ENCODE measurements at places on chromosomes 11 and 22. TPM values are rescaled to one million over a fixed set of nuclear protein-coding genes. Genes with fewer than 3 reads are reported as not detected.

The NCAPH2 gene
- 53.3 TPM for total RNA-seq

The SLC15A3 gene
- 5.8 TPM for total RNA-seq

DNA sequence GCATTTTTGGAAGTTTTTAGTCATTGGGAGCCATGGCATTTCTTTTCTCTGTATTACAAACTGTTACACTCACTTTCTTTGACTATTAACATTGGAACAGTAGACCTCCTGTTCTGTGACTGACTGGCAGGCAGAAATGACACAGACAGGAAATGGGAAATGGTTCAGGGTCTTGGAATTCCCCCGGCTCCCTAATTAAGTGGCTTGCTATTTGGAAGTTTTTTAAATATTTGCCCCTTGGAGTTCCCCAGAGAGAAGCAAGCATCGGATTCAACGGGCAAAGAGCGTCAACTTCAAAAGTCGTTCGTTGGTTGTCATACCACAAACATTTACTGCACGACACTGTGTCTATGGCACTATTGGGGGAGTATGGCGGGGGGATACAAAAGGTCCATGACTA lies 1.1 kb upstream of the BIRC2 start:
- DNase-seq: peak; percentile 84

DNA sequence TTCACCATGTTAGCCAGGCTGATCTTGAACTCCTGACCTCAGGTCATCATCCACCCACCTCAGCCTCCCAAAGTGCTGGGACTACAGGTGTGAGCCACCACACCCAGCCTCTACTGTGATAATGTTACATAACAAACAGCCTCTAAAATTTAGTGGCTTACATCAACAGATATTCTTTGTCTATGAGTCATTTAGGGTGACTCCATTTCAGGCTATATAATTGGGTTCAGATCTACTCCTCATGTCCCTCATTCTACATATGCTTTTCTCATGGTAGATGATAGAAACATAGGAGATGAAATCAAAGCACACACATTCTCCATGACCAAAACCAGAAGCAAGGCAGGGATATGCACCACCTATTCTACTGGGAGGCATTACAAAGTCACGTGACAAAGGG lies 72.7 kb downstream of the SIK2 start:
- peak; percentile 20 for DNase-seq

DNA sequence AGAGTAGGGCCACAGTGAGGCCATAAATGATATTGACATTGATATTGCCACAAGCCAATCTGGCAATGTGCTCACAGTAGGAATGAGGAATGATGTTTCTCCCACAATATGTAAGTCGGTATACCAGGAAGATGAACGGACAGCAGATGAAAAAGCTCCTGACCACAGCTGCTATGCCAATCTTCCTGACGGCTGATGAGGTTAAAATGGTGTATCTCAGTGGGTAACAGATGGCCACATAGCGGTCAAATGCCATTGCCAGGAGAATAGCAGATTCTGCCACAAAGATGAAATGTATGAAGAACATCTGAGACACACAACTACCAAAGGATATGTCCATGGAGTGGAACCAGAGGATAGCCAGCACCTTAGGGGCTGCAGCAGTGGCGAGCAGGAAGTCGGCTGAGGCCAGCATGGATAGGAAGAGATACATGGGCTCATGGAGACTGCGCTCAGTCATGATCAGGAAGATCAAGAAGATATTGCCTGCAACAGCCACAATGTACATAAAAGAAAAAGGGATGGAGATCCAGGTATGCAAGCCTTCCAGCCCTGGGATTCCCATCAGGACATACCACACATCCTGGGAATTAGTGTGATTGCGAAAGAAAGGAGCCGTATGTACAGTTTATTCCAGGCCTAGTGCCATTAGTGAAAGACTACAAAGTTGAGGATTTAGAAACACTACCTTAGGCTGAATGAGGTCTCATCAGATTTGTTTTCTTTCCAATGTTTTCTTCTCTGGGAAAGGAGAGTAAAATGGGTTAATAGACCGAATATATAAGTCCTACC lies 22.2 kb downstream of the OR51V1 start:
- no peak for DNase-seq

The LMNTD2 gene
- total RNA-seq: 0.24 TPM

- no peak for DNase-seq
These were observed 1457.0 kb downstream of the BRD1 start for GRCh38 chr22:48370508-48371325.

The CCDC88B gene
- total RNA-seq: 2.8 TPM

The FGF19 gene
- total RNA-seq: not detected

The ADM gene
- total RNA-seq: 102 TPM

The OR51B2 gene
- 0.36 TPM for total RNA-seq

- DNase-seq: no peak
These were observed 399.6 kb downstream of the TMEM135 start for GRCh38 chr11:87437133-87437843.

- no peak for DNase-seq
These were observed 62.5 kb upstream of the RRM1 start for GRCh38 chr11:4032097-4032496.

The ARHGAP8 gene
- not detected for total RNA-seq

The NUP50 gene
- total RNA-seq: 38.1 TPM

The PRAME gene
- total RNA-seq: 62.6 TPM

- DNase-seq: no peak
These were observed 241.2 kb downstream of the FAM76B start for GRCh38 chr11:95548416-95548815.

DNA sequence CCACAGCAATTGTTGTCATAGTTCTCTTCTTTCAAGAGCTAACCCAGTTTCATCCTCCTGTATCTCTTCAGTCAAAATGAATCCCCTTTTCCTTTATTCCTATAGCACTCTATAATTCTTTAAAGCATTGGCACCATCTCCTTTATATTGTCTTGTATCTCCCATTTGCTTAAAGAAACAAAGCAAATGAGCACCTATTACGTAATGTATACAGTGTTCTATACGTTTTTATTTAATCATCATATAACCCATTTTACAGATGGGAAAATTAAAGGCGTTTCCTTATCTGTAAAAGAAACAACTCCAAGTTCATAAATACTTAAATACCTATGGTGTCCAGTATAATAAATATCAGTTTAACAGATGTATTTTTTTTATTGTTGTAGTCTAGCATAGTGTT lies 6.4 kb upstream of the REXO2 start:
- DNase-seq: no peak

- peak; percentile 12 for DNase-seq
These were observed 276.9 kb downstream of the KIRREL3 start for GRCh38 chr11:126723665-126724045.

GRCh38 chr11:44632466-44633123 lies 67.1 kb downstream of the CD82 start:
- DNase-seq: peak; percentile 50

- DNase-seq: no peak
These were observed 17.2 kb upstream of the BMAL1 start for GRCh38 chr11:13260201-13260962.

GRCh38 chr11:118929501-118930093 lies 3.9 kb upstream of the BCL9L start:
- DNase-seq: peak; percentile 84

DNA sequence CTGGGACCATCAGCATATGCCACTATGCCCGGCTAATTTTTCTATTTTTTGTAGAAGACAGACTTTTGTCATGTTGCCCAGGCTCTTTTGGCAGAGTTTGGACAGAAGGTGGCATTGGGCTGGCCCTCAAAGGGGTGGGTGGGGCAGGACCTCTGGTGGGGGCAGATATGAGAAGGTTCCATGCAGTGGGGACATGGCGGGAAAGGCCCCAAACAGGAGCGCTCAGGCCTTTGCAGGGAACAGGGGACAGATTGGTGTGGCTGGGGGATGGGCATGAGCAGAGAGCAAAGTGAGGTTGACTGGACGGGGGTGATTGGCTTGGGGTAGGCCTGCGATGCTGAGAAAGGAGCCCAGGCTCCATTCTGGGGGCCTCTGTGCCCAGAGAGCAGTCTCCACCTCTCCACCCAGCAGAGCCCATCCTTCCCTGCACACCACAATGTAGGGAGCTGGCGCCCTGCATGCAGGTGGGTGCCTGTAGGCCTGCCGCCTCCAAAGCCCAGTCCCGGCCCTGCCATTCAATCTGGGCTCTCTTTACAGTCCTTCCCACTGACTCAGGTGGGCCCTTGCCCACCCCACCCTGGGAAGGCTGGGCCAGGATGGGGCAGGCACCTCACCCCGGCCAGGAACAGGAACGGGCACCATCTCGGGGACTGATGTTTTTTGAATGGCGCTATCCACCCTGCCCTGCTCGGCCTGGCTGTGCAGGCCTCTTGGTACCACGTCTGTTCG lies 98.7 kb downstream of the MORC2 start:
- no peak for DNase-seq

- DNase-seq: no peak
These were observed 184.4 kb upstream of the NCAM1 start for GRCh38 chr11:112776834-112777233.

The XKR3 gene
- total RNA-seq: not detected

GRCh38 chr11:35042913-35043312 lies 96.1 kb upstream of the CD44 start:
- DNase-seq: no peak

GRCh38 chr11:70019576-70020011 lies 58.5 kb upstream of the ANO1 start:
- no peak for DNase-seq

DNA sequence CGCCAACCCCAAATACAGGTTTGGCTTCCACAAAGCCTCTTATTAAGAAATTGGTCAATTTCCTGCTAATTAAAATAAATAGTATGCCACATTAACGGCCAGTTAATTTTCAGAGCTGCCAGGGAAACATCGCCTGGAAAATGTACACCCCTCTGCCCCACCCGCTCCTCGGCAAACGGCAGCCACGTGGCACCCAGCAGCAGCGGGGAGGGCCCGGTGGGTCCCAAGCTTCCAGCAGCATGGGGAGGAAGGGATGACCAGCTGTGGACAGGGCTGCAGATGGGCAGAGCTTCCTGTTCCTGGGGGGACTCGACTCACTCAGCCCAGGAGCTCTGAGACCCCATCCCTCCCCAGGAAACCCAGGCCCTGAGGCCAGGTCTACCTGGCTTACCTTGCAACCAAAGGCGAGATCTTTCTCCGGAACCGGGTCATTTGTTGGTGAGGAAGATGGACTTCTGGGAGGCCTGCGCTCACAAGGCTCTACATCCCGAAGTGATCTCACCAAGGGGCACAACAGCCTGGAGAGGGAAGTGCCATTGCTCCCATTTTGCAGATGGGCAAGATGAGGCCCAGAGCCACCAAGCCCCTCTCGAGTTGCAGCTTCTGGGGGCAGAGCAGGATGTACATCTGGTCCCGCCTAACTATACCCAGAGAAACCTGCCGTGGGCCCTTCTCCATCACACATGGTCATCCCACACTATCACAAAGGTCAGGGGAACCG lies 68.3 kb downstream of the IGLL1 start:
- no peak for DNase-seq

The CRYBB2 gene
- not detected for total RNA-seq

DNA sequence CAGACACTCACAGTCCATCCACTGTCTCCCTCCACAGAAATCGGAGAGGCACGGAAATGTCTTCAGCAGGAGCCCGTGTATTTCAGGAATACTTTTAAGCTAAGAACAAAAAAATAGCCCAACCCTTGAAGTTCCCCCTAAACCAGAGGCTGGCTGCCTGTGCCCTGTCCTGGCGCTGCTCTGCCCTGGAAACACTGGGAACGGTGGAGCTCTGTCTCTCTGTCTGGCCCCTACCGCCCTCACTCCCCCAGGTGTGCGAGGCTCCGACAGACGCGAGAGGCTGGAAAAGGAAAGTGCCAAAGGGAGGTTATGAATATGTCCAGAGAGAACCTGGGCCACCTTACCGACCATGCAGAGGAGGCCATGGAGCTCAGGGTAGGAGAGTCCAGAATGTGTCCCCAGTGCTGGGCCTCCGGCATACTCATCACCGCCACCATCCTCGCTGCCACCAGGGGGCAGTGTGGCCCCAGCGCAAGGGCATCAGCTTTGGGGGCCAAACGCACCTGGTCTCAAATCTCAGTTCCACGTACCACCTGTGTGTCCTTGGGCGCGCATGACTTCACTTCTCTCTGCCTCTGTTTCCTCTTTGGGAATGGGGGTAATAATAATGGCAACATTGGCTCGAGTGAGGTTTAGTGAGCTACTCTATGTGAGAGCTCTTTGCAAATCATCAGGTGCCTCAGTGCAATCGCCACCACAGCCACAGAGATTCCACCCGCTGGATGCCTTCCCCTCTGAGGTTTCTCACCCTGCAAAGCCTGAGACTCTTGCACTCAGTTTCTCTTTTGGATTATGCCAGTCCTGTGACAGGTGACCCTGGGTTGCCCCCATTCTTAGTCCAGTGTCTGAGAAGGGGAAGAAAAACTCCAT lies 10.4 kb upstream of the SLCO2B1 start:
- peak; percentile 16 for DNase-seq

The TMPRSS6 gene
- not detected for total RNA-seq

GRCh38 chr11:90493379-90493778 lies 270.5 kb upstream of the CHORDC1 start:
- DNase-seq: no peak

The OR52H1 gene
- not detected for total RNA-seq

- no peak for DNase-seq
These were observed 34.4 kb upstream of the CALCB start for GRCh38 chr11:15038963-15039362.

DNA sequence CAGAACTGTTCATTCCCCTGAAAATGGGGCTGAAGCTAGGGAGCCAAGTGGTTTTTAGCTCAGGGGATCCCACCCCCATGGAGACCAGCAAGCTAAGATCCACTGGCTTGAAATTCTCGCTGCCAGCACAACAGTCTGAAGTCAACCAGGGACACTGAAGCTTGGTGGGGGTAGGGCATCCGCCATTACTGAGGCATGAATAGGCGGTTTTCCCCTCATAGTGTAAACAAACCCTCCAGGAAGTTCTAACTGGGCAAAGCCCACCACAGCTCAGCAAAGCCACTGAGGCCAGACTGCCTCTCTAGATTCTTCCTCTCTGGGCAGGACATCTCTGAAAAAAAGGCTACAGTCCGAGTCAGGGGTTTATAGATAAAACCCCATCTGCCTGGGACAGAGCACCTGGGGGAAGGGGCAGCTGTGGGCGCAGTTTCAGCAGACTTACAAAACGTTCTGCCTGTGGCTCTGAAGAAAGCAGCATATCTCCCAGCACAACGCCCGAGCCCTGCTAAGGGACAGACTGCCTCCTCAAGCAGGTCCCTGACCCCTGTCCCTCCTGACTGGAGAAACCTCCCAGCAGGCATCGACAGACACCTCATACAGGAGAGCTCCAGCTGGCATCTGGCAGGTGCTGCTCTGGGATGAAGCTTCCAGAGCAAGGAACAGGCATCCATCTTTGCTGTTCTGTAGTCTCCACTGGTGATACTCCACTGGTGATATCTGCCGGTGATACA lies 32.7 kb downstream of the GAB4 start:
- no peak for DNase-seq

The EHF gene
- 0.68 TPM for total RNA-seq

GRCh38 chr22:23002612-23003180 lies 67.6 kb upstream of the GNAZ start:
- no peak for DNase-seq

The APOBEC3G gene
- 63.6 TPM for total RNA-seq

Measured in RPMI7951 (cell line).